ENCODE measurements at places on chromosomes 11 and 22. TPM values are rescaled to one million over a fixed set of nuclear protein-coding genes. Genes with fewer than 3 reads are reported as not detected.

DNA sequence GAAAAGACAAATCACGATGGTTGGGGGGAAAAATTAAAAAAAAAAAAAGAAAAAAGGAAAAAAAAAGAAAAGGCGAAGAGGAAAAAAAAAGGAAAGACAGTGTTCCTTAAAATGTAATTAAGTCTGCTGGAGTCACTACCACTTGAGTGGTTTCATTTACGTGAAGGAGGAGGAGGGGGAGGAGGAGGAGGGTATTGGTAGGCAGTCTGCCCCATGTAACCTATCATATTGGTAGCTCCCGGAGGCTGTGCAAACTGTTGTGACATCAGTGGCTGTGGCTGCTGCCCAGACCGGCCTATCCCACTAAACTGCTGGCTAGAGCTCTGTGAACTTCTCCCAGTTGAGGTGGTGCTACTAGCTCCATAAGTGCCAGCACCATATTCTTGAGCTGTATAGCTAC is 17.9 kb downstream of the KDELR3 start:
- no peak for DNase-seq

DNA sequence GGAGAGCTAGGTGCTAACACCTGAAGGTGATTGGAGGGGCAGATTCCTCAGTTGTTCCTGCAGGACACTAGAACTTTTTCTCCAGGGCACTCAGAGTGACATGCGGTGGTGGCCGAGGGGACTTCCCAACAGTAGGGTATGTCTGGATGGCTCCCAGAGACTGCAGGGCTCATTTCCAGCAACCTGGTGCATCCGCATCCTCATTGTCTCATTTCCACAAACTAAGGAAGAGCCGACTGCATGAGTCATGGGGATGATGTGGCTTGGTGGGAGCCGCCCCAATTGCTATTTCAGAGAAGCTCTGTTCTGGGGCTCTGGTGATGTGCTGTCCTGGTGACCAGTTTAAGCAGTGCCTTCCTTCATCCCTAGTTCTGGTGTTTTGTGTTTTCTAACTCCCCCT is 2.8 kb upstream of the ROBO4 start:
- DNase-seq, result no peak

DNA sequence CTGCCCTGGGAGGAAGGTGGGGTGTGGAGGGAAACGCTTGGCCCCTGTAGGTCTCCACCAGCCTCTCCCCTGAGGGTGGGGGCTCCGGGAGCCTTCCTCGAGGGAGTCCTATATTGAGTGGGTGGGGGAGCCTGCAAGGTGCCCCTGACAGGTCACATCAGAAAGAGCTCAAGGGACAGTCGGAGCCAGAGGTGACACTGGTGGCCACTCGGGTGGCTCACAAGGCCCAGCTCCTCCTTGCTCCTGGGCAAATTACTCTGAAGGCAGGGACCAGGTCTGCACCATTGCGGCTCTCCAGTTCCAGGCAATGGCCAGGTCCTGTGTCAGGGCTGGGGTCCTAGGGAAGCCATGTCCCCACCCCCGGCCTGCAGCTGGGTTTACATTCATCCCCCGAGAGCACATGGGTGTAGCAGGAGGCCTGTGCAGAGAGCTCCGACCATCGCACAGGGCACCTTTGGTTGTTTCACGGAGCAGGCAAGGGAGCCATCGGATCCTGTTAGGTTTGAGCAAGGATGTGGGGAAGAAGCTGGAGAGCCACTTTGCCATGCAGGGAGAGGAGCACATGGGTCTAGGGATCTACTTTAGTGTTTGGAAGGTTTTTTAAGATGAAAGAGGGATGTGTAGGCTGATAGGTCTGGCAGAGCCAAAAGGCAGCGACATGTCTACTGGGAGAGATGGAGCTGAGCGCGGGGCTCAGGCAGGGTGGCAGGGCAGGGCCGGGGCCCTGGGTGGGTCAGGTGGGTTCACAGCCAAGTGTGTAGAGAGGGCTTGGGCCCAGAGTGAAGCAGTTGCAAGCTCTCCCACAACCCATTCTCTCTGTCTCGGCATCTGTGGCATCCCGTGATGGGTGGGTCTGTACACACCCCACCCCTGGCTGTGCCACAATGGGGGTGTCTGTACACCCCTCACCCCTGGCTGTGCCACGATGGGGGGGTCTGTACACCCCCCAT is 14.8 kb downstream of the CCND1 start:
- no peak for DNase-seq

DNA sequence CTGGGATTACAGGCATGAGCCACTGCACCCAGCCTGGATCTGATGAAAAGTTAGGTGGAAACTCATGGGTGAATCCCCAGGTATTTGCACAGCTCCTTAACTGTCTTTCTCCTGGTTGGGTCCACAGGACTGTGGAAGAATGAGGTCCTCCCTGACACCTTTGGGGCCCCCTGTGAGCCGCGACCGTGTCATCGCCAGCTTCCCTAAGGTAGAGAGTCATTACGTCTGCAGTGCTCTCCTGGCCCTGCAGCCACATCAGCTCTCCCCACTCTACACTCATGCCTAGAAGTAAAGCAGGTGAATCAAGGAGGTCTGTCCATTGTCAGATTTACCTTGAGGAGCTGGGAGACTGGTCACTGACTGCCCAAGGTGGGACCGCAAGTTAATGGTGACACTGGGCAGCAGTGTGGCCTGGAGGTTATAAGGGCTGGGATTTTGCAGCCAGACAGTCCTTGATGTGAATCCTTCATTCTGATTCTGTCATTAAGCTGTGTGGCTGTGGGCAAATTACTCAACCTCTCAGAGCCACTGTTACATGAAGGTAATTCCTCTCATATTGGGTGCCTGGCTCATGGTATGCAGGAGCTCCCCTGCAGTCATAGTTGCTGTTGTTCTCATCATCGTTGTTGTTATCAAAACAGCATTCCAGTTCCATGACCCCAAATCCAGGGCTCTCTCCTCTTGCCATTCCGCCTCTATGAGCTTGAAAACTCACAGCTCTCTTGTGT is 1.4 kb downstream of the RAB36 start:
- no peak for DNase-seq

- no peak for DNase-seq
Measured at GRCh38 chr11:10537600-10537999, 3.4 kb downstream of the RNF141 start.

GRCh38 chr11:120906766-120907165 is 117.1 kb upstream of the TBCEL start:
- peak; percentile 26 for DNase-seq

DNA sequence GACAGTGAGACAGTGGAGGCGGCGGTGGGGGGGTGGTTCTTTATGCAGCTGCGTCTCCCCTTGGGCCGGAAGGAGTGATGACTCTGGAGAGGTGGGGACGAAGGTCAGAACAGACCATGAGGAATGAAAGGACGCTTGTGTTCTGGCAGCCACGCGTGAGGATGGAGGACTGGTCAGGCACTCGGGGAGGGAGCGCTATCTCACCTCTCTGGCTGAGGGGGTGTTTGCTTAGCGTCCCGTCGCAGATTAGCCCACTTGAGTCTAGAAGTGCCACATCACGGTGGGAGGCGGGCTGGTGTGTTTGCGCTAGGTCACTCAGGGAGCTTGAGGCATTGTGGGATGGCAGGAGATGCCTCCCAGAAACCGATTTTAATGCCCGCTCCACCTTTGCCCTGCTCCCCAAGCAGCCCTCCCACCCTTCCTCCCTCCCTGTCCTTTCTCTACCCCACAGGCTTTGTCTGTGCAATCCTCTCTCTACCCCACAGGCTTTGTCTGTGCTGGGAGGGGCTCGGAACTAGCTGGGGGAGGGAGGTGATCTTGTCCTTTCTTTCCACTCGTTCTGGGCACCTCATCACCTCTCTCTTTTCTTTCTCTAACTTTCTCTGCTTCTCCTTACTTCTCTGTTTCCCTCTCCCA is 97.8 kb downstream of the PKNOX2 start:
- DNase-seq, result peak; percentile 75

NXPE2 gene
- polyA plus RNA-seq, result 0.02 TPM

VPREB3 gene
- 1.4 TPM for polyA plus RNA-seq

CTR9 gene
- polyA plus RNA-seq, result 18.1 TPM

TTC28 gene
- polyA plus RNA-seq, result 5.7 TPM

CHKB gene
- 142 TPM for polyA plus RNA-seq

OR51G1 gene
- polyA plus RNA-seq, result not detected

KLHDC7B gene
- 0.39 TPM for polyA plus RNA-seq

OR10A5 gene
- polyA plus RNA-seq, result not detected

All from lung (tissue), 17 donors.